ENCODE measurements at places on chromosomes 1 and 21. TPM values are rescaled to one million over a fixed set of nuclear protein-coding genes. Genes with fewer than 3 reads are reported as not detected.

Gene COL11A1
- 56.6 TPM for total RNA-seq

Gene ERMAP
- total RNA-seq: 2.2 TPM

Gene CLEC20A
- not detected for total RNA-seq

Gene AP4B1
- 13.1 TPM for total RNA-seq

Gene GJA4
- total RNA-seq: not detected

Gene PROX1
- total RNA-seq: 1.3 TPM

Gene DENND2C
- total RNA-seq: 0.62 TPM

DNA sequence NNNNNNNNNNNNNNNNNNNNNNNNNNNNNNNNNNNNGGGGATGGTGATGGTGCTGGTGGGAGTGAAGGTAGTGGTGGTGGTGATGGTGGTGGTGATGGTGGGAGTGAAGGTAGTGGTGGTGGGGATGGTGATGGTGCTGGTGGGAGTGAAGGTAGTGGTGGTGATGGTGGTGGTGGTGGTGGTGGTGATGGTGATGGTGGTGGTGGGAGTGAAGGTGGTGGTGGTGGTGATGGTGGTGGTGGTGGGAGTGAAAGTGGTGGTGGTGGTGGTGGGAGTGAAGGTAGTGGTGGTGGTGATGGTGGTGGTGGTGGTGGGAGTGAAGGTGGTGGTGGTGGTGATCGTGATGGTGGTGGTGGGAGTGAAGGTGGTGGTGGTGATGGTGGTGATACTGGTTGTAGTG lies 93.6 kb downstream of the CRYAA start:
- no peaks in the 10 kb centered on the region for H3K36me3 ChIP-seq
- no peak overlapping the region for H3K4me3 ChIP-seq
- no peak overlapping the region for H3K27ac ChIP-seq
- DNase-seq: no peak
- no peaks in the 10 kb centered on the region for H3K4me1 ChIP-seq
- H3K27me3 ChIP-seq: no peaks in the 10 kb centered on the region

DNA sequence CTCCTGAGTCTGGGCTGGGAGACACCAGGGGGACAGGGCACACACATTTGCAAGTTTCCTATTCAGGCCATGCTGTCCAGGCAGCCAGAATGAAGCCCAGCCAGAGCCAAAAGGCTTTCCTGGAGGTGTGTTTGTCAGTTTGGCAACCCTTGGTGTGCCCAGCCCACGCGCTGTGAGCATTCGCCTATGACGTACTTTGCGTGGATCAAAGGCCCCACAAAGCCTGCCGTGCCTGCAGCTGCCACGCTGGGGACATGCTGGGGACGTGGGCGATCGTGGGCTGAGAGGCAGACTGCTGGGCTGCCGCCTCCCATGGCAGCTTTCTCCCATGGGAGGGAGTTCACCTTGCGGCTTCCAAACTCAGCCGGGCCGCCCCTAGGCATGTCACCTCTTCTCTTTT lies 57.5 kb downstream of the CD247 start:
- no peaks in the 10 kb centered on the region for H3K36me3 ChIP-seq
- H3K27ac ChIP-seq: no peak overlapping the region
- DNase-seq: no peak
- H3K4me3 ChIP-seq: no peak overlapping the region

GRCh38 chr1:185463011-185463410 lies 146.0 kb upstream of the IVNS1ABP start:
- no peaks in the 10 kb centered on the region for H3K27me3 ChIP-seq
- DNase-seq: no peak
- no peaks in the 10 kb centered on the region for H3K36me3 ChIP-seq
- no peaks in the 10 kb centered on the region for H3K4me1 ChIP-seq
- H3K4me3 ChIP-seq: no peak overlapping the region
- H3K27ac ChIP-seq: no peak overlapping the region

DNA sequence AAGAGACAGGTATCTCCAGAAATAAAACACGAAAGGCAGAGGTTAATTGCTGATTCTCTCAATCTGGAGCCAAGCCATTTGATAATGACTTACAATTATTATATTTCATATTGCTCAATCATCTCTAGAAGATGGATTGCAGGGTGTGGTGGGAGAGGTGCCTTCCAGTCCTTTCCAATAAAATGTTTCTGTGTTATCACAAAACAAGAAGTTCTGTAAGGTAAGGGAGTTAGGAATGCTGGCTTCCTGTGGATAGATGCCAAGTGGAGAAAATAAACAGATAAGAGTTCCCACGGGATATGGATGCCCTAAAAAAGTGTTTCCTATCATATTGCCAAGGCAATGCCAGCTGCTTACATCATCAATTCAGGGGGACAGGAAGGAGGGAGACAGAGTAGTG lies 7.2 kb upstream of the CCN1 start:
- no peaks in the 10 kb centered on the region for H3K36me3 ChIP-seq
- H3K4me3 ChIP-seq: no peak overlapping the region
- peaks cover 32% of the 10 kb centered on the region for H3K27me3 ChIP-seq
- DNase-seq: no peak
- peaks cover 15% of the 10 kb centered on the region for H3K4me1 ChIP-seq

- no peaks in the 10 kb centered on the region for H3K27me3 ChIP-seq
- H3K27ac ChIP-seq: no peak overlapping the region
- no peak for DNase-seq
- H3K36me3 ChIP-seq: no peaks in the 10 kb centered on the region
- H3K4me1 ChIP-seq: peaks cover 6% of the 10 kb centered on the region
These were observed 62.2 kb downstream of the CAPZB start for GRCh38 chr1:19423130-19423529.

- H3K4me1 ChIP-seq: no peaks in the 10 kb centered on the region
- no peaks in the 10 kb centered on the region for H3K36me3 ChIP-seq
- H3K4me3 ChIP-seq: no peak overlapping the region
- DNase-seq: no peak
- no peak overlapping the region for H3K27ac ChIP-seq
- H3K27me3 ChIP-seq: no peaks in the 10 kb centered on the region
These were observed 43.6 kb upstream of the GRHL3 start for GRCh38 chr1:24275510-24275909.

- no peaks in the 10 kb centered on the region for H3K36me3 ChIP-seq
- no peak overlapping the region for H3K4me3 ChIP-seq
- DNase-seq: no peak
- H3K27ac ChIP-seq: no peak overlapping the region
- no peaks in the 10 kb centered on the region for H3K27me3 ChIP-seq
- H3K4me1 ChIP-seq: no peaks in the 10 kb centered on the region
These were observed 122.2 kb downstream of the NFIA start for GRCh38 chr1:61204528-61204927.

DNA sequence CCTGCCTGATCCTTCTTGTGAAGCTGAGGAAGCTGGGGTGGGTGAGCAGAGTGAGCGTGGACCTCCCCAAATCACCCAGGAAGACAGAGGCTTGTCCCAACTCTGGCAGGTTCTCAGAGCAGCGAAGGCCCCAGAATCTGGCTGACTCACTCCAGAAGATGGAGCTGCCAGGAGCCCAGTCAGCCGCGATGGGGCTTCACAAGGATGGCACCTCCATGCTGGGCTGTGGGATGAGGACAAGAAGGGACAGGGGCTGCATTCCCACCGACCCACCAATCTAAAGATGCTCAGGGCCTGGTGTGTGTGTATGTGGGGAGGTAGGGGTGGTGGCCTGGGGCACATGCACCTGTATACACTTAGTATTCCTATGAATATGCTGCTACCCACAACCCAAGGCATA lies 52.9 kb downstream of the ATP1A1 start:
- H3K4me1 ChIP-seq: no peaks in the 10 kb centered on the region
- no peak overlapping the region for H3K27ac ChIP-seq
- no peaks in the 10 kb centered on the region for H3K36me3 ChIP-seq

DNA sequence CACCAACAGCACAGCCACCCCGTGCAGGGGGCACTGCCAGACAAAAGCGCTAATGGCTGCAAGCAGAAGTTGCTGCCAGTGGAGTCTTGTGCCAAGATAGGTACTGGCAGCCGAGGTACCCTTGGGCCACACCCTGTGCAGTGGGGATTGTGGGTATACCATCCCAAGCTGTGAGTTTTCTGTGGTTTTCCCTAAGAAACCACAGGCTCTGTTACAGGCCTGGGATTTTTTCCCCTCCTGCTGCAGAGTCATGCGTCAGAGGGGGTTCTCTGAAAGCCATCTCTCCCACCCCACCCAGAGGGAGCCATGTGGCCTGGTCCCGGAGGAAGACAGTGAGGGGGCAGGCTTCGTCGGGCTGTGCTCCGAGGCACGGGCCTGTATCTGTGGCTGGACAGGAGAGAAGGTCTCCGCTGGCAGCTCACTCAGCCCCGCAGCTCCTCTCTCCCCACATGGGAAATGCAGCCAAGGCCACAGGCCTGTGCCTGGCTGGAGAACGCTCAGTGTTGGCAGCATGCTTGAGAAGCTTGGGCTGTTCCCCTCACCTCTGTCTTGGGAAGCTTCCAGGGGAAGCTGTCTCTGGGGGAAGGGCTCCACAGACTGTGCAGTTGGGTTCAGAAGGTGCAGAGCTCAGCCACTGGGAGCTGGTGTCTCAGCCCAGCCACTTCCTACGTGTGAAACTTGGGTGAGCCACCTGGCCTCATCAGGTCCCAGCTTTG lies 42.5 kb downstream of the NEK2 start:
- H3K36me3 ChIP-seq: no peaks in the 10 kb centered on the region
- peaks cover 17% of the 10 kb centered on the region for H3K4me1 ChIP-seq
- no peak overlapping the region for H3K27ac ChIP-seq
- no peaks in the 10 kb centered on the region for H3K27me3 ChIP-seq
- H3K4me3 ChIP-seq: no peak overlapping the region
- DNase-seq: no peak

- H3K27ac ChIP-seq: no peak overlapping the region
- peaks cover 4% of the 10 kb centered on the region for H3K4me1 ChIP-seq
- H3K4me3 ChIP-seq: no peak overlapping the region
- H3K36me3 ChIP-seq: no peaks in the 10 kb centered on the region
These were observed 18.9 kb upstream of the SLC25A33 start for GRCh38 chr1:9520411-9520810.

DNA sequence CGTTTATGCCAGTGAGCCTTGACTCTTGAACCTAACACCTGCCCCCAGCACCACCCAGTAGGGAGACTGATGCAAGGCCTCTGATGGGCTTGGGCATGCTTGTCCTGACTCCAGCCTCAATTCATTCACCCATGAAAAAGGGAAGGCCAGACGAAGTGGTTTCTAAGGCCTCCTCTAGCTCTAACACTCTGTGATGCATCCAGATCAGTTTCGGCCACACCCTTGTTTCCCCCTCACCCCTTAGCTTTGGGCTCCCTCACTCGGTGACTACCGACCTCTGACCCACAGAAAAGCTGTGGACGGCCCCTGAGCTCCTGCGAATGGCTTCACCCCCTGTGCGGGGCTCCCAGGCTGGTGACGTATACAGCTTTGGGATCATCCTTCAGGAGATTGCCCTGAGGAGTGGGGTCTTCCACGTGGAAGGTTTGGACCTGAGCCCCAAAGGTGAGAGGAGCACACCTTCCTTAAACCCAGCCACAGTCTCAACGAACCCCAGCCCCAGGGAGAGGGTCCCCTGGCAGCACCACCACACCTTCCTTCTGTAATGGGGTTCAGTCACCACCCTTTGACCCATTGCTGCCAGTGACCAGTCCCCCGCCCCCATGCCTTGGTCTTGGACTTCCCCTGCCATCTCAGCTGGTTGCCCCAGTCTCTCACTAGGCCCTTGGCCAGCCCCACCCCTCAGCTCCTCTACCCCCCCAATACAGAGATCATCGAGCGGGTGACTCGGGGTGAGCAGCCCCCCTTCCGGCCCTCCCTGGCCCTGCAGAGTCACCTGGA lies 9.0 kb downstream of the NPR1 start:
- H3K27ac ChIP-seq: no peak overlapping the region
- no peaks in the 10 kb centered on the region for H3K36me3 ChIP-seq
- H3K4me1 ChIP-seq: no peaks in the 10 kb centered on the region
- H3K27me3 ChIP-seq: no peaks in the 10 kb centered on the region
- H3K4me3 ChIP-seq: no peak overlapping the region
- no peak for DNase-seq

DNA sequence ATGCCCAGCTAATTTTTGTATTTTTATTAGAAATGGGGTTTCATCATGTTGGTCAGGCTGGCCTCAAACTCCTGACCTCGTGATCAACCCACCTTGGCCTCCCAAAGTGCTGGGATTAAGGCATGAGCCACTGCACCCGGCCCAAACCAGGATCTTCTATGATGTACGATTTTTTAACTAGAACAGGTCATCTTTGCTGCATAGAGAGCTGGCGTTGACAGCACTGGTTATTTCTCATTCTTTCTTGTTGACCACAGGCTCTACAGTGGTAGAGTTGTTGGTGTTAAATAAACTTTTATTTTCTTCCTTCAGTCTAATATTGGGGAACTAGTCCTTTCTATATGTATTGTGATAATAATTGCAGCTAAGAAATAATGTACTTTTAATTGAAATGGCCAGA lies 3.8 kb upstream of the MAB21L3 start:
- no peaks in the 10 kb centered on the region for H3K4me1 ChIP-seq
- DNase-seq: no peak
- H3K27me3 ChIP-seq: no peaks in the 10 kb centered on the region
- H3K4me3 ChIP-seq: no peak overlapping the region

DNA sequence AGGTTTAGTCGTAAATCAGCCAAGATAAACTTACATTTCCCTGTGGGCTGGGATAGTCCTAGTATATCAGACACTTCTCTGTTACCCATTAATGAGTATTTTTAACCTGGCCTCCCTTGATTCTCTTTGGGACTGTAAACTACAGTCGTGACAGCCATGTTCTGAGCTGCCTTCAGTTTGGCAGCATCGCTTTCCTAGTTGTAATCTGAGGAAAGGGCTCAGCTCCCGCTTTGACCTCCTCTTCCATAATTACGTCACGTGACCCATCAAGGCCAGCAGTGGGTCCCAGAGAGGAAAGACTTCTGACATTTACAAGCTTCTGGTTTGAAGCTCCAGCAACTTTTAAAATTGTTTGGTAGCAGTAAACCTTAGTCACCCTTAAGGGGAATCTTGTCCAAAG lies 34.6 kb upstream of the MTR start:
- H3K4me1 ChIP-seq: no peaks in the 10 kb centered on the region
- H3K4me3 ChIP-seq: no peak overlapping the region
- H3K27me3 ChIP-seq: no peaks in the 10 kb centered on the region
- no peak overlapping the region for H3K27ac ChIP-seq
- no peak for DNase-seq

GRCh38 chr1:59378621-59379370 lies 81.9 kb downstream of the FGGY start:
- no peak for DNase-seq
- H3K36me3 ChIP-seq: no peaks in the 10 kb centered on the region
- H3K4me1 ChIP-seq: no peaks in the 10 kb centered on the region
- no peak overlapping the region for H3K4me3 ChIP-seq
- H3K27ac ChIP-seq: no peak overlapping the region
- no peaks in the 10 kb centered on the region for H3K27me3 ChIP-seq

- H3K36me3 ChIP-seq: peaks cover 13% of the 10 kb centered on the region
- no peaks in the 10 kb centered on the region for H3K27me3 ChIP-seq
- H3K4me3 ChIP-seq: no peak overlapping the region
- no peak overlapping the region for H3K27ac ChIP-seq
These were observed 28.2 kb downstream of the CHD1L start for GRCh38 chr1:147270721-147271120.

DNA sequence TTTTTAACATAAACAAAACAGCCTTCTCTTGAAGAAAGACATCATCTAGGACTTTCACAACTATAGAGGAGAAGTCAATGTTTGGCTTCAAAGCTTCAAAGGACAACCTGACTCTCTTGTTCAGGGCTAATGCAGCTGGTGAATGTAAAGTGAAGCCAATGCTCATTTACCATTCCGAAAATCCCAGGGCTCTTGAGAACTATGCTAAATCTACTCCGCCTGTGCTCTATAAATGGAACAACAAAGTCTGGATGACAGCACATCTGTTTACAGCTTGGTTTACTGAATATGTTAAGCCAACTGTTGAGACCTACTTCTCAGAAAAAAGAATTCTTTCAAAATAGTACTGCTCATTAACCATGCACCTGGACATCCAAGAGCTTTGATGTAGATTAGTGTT lies 259.8 kb upstream of the NR5A2 start:
- H3K27ac ChIP-seq: no peak overlapping the region
- no peak for DNase-seq
- H3K36me3 ChIP-seq: no peaks in the 10 kb centered on the region

- peak overlapping the region; percentile 2 for H3K4me3 ChIP-seq
- peaks cover 34% of the 10 kb centered on the region for H3K4me1 ChIP-seq
- H3K36me3 ChIP-seq: no peaks in the 10 kb centered on the region
These were observed 466.1 kb downstream of the KCNT2 start for GRCh38 chr1:196142111-196142640.
